ENCODE measurements at places on chromosomes 1 and 21. TPM values are rescaled to one million over a fixed set of nuclear protein-coding genes. Genes with fewer than 3 reads are reported as not detected.

The MNDA gene
- total RNA-seq, result 4.2 TPM

The SPRR2A gene
- not detected for total RNA-seq

The HAO2 gene
- 2.2 TPM for total RNA-seq

The SYNC gene
- 11.4 TPM for total RNA-seq

The UBQLN4 gene
- 42.2 TPM for total RNA-seq

The DIRAS3 gene
- total RNA-seq, result 1.9 TPM

GRCh38 chr1:97603218-97603617, 317.6 kb downstream of the DPYD start:
- H3K4me3 ChIP-seq, result no peak overlapping the region
- no peak overlapping the region for H3K27ac ChIP-seq
- no peaks in the 10 kb centered on the region for H3K27me3 ChIP-seq
- no peaks in the 10 kb centered on the region for H3K4me1 ChIP-seq
- no peaks in the 10 kb centered on the region for H3K36me3 ChIP-seq

DNA sequence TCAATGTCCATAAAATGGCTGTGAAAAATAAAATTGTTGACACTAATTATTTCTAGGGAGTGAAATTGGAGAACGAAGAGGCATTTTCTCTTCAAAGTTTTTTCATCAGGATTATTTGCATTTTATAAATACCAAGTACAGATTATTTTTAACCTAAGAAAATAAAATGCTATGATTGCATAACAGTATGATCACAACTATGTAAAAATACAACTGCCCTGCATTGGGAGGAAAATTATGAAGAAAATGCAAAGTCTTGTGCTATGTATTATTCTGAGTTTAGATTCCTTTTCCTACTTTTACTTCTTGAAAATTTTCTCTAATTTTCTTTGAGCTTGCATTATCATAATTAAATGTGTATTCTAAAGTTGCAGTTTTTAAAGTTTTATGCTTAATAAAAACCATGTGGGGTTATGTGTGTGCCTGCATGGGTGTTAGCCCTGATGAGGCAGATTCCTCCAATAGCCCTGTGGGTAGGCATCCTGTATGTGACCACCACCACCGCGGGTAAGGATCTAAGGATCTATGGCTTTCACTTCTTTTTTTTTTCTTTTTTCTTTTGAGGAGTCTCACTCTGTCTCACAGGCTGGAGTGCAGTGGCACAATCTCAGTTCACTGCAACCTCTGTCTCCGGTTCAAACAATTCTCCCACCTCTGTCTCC, 24.7 kb downstream of the STX6 start:
- no peak overlapping the region for H3K27ac ChIP-seq
- H3K27me3 ChIP-seq, result no peaks in the 10 kb centered on the region

Measured in suprapubic skin (tissue), 4 donors.